Epithelial cell of esophagus (primary cell): ENCODE measurements at places on chromosomes 12 and 14.

- no peak for DNase-seq
Observed at GRCh38 chr12:116537101-116537904, 21.9 kb upstream of the MAP1LC3B2 start.

DNA sequence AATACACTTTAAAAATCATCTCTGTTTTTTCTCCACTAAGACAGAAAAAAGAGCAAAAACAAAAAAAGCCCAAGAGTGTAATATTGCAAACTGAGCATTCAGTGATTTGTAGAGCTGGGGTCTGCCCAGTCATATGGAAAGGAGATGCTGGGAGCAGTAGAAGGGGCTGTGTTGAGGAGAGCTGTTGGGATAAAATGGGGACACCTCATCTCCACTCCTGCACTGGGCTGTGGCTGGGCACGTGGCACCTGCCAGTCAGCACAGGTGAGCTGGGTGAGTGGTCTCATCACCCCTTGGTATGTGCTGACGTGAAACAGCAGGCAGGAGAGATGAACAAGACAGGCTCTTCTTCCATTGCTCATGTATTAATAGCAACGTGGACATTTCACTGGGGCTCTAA lies 217.4 kb downstream of the C12orf42 start:
- no peak for DNase-seq

- no peak for DNase-seq
Observed at GRCh38 chr12:112063273-112063672, 45.3 kb downstream of the NAA25 start.

DNA sequence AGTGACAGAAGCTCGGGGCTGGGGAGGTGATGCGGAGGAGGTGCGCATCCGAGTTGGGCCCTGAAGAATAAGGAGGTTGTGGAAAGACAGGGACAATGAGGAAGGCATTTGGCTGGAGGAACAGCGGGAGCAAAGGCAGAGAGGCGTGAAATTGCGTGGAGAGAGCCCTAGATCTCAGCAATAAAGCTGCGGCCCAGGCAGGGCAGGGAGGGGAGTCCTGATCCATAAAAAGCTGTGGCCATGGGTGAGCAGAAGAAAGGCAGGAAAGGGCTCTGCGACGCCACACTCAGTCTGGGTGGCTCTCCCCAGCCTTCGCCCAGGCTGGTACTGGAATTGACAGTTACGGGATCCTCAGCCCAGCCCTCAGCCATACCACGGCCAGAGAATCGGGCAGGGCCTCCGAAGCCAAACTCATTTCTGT lies 2.2 kb downstream of the FIGNL2 start:
- no peak for DNase-seq

GRCh38 chr12:57239587-57240065 lies 10.1 kb downstream of the SHMT2 start:
- DNase-seq, result no peak

DNA sequence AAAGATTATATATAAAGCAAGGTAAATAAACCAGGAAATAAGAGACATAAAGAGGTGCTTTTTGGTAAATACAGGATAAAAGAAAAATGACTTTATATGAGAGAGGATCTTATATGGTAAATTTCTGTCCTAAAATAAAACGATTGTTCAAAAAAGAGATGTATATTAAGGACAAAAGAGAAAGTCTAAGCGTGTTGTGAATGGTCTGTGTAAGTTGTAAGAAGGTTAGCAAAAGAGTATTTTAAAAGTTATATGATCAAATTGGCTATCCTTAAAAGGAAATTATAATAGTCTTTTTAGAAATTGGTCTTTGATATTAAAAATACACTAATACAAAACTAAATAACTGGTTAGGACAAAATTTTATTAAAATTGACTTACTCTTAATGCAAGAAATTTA lies 14.1 kb upstream of the ACSM4 start:
- no peak for DNase-seq

DNA sequence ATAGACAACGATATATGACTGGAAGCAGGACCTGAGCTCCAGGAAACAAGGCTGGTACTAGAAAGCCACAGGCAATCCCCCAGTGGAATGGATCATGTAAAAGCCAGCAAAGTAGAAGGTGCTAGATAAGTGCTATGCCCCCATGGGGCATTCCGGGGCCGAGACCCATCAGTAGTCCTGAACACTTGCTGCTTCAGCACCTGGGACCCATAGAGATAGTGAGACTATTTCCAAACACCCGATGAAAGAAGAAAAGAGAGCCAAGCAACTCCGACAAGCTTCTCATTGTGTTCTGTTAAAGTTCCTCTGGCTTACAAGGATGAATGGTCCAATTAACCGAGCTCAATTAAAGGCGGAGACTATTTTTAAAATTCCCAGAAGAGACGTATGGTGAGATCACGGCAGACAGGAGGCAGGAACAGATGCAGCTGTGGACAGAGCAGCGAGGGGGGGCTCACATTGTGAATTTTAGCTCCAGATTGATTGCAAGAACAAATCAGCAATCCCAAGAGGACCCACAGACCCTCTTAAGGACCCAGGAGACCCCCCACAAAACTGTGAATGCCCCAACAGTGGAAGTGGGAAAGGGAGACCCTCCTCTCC lies 142.5 kb upstream of the OVCH1 start:
- DNase-seq, result no peak

- DNase-seq, result no peak
Observed at GRCh38 chr14:34548472-34548981, 9.0 kb upstream of the EAPP start.

GRCh38 chr12:101794574-101794973 lies 36.2 kb downstream of the GNPTAB start:
- no peak for DNase-seq

- no peak for DNase-seq
Observed at GRCh38 chr12:164207-164606, 49.8 kb downstream of the SLC6A12 start.

GRCh38 chr14:102389246-102389645 lies 26.5 kb downstream of the TECPR2 start:
- DNase-seq, result no peak

DNA sequence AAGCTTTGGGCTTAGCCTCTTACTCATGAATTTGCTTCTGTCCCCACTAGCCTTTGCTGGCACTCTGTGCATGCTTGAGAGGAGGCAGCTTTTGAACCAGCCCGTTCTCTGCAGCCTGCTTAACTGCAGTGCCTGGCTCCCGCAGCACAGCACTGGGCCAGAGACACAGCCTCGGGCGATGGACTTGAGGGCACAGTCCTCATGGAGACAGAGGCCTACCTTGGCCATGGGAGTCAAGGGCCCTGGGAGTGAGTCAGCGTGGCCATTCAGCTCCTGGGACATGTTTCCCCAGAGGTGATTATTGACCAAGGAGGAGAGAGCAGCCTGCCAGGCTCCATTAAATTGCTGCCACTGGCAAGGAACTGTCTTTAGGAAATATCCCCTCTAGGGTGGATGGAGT lies 93.5 kb downstream of the SMOC1 start:
- DNase-seq, result no peak

- no peak for DNase-seq
Observed at GRCh38 chr12:123474485-123475245, 16.7 kb downstream of the SNRNP35 start.
